ENCODE measurements at places on chromosomes 12 and 14. TPM values are rescaled to one million over a fixed set of nuclear protein-coding genes. Genes with fewer than 3 reads are reported as not detected.

The TMEM63C gene
- not detected for total RNA-seq

The KLRD1 gene
- 0.19 TPM for total RNA-seq

The SPPL3 gene
- total RNA-seq = 5.6 TPM

The CLBA1 gene
- total RNA-seq = 4.6 TPM

The MYO1A gene
- not detected for total RNA-seq

The KRT78 gene
- total RNA-seq = not detected

The OTOGL gene
- total RNA-seq = 1.2 TPM
